ENCODE measurements at places on chromosomes 7 and 10.

DNA sequence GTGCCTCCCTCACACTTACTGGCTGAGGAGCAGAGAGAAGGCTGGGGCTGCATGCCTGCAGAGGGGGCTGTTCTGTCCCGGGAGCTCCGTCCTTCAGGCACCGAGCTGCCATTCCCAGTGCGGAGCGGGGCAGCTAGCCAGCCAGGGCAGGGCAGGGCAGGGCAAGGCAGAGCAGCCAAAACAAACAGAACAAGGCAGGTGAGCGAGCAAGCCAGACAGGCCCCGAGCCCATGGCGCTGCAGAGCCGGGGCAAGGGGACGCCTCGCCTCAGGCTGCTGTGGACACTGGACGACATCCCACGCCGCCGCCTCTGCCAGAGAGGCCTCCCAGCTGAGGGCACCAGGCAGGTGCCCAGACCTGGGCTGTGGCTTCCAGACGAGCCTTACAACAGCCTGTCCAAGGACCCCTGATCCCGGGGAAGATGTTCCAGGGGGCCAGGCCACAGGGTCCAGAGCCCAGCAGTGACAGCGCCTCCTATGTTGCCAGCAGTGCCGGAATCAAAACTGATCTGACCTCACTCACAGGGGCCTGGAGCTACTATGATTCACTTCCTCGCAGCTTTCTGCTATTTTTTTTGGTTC, 8.2 kb upstream of the NDST2 start:
- no peak for DNase-seq

DNA sequence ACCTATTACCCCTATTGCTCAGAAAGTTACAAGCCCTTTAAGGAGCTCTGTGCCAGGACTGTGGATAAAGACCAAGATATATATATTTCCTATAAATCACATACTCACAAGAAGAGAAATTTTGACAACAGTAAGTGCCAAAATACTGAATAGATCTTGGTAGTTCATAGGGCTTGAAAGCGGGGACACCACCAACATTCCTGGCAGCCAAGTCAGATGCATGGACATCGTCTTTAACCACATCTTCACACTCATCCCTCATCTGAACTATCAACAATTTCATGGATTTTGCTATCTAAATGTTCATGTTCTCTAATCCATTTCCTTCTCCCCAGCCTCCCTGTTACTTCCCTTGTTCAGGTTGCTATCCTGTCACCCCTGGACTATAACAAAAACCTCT, 67.5 kb upstream of the LRRC17 start:
- no peak for DNase-seq

GRCh38 chr10:124182088-124182541, 88.7 kb upstream of the CHST15 start:
- no peak for DNase-seq

- peak; percentile 21 for DNase-seq
Measured at GRCh38 chr7:155208681-155209477, 88.8 kb upstream of the INSIG1 start.

Measured in urothelium cell line (cell line).